GM10248 (cell line): ENCODE measurements at places on chromosomes 5 and 9.
A peak's percentile ranks its signal among the peaks of the same experiment; 100 is the strongest.

DNA sequence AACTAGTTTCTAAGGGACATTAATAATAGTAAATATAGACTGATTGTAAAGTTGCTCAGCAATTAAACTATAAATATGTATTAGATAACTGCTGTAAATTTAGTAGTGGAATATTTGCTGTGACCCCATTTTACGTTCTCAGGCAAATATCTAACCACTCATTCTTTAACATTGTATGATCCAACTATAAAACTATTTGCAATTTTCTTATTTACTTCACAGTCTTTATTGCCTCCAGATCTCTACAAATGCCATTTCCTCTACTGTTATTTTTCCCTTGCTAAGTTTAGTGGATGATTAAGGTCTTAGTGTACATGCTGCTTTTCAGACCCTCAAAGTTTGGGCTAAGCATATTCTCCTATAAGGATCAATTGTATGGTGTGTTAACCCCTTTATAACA is 526.2 kb upstream of the ST8SIA4 start:
- no peak for DNase-seq

DNA sequence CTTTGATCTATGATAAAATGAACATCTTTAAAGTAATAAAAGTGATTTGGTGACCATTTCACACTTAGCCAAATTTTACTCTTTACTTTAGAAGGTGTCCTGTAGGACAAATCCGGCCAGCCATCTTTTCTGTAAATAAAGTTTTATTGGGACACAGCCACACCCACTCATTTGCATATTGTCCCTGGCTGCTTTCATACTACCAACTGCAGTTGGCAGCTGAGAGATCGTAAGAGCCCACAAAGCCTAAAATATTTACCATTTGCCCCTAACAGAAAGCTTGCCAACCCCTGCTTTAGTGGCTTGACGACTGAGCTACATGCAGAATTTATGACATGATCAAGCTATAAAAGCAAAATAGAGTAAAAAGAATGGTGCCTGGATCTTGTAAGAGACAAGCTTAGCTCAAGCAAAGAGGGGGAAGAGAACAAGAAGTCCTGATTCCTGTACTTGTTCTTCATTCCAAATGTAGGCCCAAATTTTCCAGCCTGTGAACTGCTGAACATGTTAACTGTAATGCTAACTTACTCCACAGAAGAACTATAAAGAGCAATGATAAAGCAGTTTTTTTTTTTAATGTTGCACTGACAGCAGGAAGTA is 7.4 kb upstream of the FBXO10 start:
- DNase-seq = no peak

DNA sequence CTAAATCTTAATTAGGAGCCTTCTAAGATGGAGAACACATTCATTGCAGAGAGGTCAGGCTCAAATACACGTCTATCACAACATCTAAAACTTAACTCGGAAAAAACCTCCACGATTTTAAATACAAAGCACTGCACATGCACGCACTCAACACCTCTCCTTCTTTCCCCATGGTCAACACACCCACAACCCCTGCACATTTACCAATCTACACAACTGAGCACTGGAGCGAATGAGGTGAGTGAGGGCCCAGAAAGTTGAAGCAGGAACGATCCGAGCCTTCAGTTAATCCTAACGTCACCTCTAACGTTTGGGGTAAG is 278 bp upstream of the NIPSNAP3A start:
- no peak for DNase-seq

- no peak for DNase-seq
Measured at GRCh38 chr9:110742741-110743371, 74.3 kb downstream of the MUSK start.

DNA sequence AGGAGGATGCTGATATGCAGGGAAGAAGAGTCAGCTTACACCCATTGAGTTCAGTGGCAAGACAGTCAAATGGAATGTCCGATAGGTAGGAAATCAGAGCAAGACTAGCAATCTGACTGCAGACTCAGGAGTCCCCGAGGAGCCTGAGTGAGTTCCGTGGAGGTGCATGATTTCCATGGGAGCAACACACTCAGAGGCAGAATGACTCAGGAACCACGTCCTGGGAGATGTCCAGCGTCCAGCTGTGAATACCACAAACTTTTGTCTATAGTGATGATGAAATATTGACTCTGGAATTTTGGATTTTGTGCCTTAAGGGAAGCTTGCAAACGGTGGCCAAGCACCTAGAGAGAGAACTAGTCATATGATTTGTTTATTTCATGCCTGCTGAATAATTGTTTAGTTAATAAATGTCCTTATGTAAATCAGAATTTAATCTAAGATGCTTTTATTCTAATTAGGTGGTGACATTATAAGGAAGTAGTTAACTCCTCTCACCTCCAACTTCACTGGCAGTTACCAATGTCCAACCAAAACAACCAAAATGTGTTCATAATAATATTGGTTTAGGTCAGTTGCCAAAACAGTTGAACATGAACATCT is 100.4 kb downstream of the PDE4D start:
- DNase-seq = no peak

DNA sequence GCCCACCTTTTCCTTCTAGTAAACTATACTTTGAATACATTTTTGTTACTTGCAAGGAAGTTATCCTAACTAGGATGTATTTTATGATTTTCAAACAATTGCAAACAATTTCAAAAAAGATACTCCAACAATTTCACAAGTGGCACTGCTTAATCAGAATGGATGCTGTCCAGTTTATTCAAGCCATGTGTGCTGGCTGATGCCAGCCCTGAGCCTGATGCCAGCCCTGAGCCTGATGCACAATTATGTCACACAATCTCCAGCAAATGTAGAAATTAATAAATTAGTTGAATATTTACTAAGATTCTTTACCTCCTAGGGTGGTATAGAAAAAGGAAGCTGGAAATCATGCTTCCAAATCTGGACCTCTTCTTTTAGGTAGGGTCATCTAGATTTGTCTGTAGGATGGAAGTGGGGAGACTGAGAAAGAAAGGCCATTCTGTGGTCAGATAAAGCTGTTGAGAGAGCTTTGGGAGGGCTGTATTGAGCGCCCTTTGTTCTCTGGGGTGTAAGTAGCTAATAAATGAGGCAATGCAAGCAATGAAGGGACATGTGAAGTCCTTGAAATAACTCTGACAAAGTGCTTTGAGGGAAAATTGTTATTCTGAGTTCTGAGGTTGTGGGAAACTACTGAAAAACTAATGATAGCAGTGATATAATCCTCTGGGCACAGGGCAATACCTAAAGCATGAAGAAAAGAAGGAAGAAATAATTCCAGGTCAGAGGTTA is 5.8 kb upstream of the C6 start:
- no peak for DNase-seq

- no peak for DNase-seq
Measured at GRCh38 chr5:120452471-120452870, 11.6 kb upstream of the PRR16 start.

DNA sequence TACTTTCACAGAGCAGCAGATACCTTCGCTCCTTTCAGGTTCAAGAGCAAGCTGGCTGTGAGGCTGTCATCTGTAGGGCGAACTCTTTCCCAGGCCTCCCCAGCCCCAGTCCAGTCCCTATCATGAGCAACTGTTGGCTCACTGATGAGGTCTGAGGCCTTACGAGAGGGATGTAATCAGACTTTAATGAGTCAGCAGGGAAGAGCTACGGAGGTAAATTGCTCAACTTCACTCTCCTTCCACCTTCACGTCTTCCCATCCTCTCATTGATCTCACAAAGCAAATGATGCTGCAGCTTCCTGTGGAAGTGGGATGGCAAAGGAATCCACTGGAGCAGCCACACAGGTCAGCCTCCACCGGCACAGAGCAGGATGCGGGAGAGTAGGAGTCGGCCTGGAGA is 130.7 kb upstream of the TBCA start:
- DNase-seq = no peak

DNA sequence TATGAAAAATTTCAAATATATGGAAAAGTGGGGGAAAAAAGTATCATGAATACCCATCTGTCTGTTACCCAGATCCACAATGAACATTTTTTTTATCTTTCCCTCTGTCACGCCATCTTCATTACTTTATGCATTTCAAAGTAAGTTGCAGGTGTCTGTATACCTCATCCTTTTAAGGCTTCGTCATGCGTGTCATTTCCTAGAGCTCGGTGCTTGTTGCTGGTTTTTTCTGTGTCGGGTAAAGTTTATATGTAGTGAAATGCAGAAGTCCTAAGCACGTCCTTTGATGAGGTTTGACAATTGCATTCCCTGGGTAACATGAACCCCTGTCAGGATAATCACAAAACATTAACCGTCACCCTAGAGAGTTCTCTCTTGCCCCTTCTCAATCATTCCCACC is 52.1 kb downstream of the DAPK1 start:
- DNase-seq = no peak

GRCh38 chr5:14458414-14458813 is 123.2 kb upstream of the OTULINL start:
- no peak for DNase-seq

DNA sequence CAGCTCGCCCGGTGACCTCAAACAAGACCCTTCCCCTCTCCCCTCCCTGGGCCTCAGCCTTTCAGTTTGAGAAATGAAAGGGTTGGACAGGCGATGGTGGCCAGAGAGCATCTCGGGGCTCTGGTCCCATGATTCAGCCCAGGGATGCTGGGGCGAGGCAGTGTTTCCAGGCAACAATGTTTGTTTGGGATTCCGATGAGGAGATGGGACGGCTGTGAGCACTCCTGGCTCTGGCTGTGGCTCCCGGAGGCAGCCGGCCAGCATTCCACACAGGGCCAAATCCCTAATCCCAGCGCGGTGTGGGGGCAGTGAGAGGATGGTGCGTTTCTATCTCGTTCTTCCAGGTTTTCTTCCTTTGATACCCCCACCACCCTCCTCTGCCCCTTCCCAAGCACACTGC is 66.0 kb downstream of the HMCN2 start:
- DNase-seq = no peak

DNA sequence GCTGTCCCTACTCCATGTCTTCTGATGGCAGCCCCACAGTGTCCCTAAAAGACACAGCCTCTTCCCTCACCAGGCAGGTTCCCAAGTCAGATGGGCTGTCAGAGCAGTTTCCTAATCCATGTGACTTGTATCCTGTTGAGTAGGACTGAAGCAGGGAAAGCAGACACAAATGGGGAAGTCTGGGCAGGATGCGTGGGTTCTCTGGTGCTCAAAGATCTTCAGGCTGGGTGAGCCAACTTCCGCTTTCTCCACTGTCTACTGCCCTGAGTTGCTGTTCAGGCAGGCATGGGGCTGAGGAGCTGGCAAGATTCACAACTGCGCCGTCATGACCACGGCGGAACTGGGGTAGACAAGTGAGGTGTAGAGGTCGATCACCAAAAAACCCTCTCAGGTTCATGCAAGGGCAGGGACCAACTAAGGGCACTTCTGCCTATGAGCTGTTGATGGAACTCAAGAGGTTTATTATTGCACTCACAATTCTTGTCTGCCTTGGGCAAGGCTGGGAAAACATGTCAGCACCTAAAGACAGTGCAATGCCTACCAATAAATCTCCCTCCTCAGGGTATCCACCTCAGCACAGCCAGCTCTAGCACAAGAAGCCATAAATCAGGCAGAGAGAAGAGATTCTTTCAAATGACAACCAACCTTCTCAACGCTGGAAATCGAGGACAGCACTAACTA is 83.4 kb downstream of the RAPGEF1 start:
- DNase-seq = peak; percentile 69

DNA sequence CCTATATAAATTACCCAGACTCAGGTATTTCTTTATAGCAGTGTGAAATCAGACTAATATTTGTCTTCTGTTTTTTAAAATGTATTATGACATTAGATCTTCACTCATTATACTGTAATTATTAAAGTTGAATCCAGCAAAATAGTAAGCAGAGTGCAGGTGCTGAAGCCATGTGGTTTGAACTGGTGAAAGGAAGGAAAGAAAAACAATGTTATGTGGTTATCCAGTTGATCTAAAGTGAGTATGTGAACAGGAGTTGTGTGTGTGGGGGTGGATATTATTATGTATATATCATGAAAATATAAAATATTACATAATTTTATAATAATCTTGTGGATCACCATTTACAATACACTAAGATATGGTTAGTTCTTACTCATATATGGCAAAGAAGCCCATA is 593.7 kb downstream of the SEMA5A start:
- no peak for DNase-seq

GRCh38 chr5:72541501-72542225 is 34.5 kb upstream of the ZNF366 start:
- no peak for DNase-seq

- DNase-seq = peak; percentile 49
Measured at GRCh38 chr5:142922223-142922952, 152.2 kb downstream of the ARHGAP26 start.

- DNase-seq = no peak
Measured at GRCh38 chr9:31916591-31917241, 467.7 kb upstream of the ACO1 start.

DNA sequence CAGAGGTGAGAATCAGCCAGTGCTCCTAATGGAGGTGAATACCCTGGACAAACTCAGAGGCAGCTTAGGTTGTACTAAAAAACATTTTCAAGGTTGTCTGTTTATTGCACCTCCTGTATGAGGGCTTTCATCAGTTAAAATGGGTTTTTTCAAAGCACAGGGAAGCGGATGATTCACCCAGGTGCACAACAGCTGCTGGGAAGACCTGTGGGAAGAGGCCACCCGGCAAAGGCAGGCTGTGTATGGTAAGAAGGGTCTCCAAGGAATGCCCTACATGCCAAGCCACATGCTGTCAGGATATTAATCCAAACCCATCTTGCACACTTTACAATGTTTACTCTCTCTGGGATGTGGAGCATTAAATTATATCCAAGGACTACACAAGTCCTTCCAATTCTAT is 14.7 kb downstream of the SIL1 start:
- DNase-seq = no peak

- DNase-seq = no peak
Measured at GRCh38 chr5:113922343-113922742, 408.8 kb downstream of the YTHDC2 start.

- DNase-seq = no peak
Measured at GRCh38 chr5:107121793-107122519, 548.8 kb downstream of the EFNA5 start.

DNA sequence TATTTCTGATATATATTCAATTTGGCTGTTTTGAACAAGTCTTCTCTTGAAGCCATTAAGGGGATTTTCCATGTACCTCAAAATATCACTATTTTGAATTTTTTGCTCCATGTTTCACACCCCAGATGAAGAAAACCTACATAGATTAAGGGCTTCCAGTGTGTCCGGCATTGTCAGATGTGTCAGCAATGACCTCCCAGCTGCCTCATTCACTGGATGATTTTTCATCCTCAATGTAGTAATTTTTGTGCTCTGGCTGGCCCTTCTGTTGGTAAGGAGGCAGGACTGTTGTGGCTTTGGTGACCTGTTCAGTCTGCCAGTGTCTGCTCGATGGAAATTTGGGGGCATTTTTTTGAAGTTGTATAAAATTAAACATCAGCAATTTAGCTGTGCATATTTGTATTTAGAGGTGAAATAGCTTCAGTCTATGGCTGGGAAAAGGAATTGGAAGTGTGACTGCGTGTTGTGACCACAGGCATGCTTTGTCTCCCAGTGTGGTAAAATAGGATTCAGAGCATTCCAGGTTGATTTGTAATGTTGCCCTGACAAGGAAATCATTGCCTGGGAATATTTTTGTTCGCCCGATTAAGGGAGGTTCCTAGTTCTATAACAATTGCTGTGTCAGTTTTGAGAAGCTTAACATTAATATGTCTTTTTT is 312.4 kb downstream of the ARHGEF28 start:
- DNase-seq = no peak

- DNase-seq = no peak
Measured at GRCh38 chr5:130243641-130244040, 339.4 kb downstream of the CHSY3 start.

- no peak for DNase-seq
Measured at GRCh38 chr5:69329905-69330489, 2.6 kb downstream of the CCDC125 start.

GRCh38 chr9:94805585-94805984 is 79.1 kb downstream of the AOPEP start:
- DNase-seq = no peak

GRCh38 chr5:35436400-35437057 is 181.1 kb upstream of the SPEF2 start:
- DNase-seq = peak; percentile 13
